GDM1 (cell line): ENCODE measurements at places on chromosomes 6 and 20.
A peak's percentile ranks its signal among the peaks of the same experiment; 100 is the strongest.

GRCh38 chr6:73180076-73180738 is 45.1 kb downstream of the KHDC1L start:
- DNase-seq = no peak

GRCh38 chr20:2054911-2055310 is 46.7 kb upstream of the STK35 start:
- no peak for DNase-seq

GRCh38 chr20:3037654-3038053 is 5.8 kb upstream of the GNRH2 start:
- DNase-seq = no peak

GRCh38 chr20:12040261-12040660 is 122.6 kb downstream of the BTBD3 start:
- DNase-seq = no peak

DNA sequence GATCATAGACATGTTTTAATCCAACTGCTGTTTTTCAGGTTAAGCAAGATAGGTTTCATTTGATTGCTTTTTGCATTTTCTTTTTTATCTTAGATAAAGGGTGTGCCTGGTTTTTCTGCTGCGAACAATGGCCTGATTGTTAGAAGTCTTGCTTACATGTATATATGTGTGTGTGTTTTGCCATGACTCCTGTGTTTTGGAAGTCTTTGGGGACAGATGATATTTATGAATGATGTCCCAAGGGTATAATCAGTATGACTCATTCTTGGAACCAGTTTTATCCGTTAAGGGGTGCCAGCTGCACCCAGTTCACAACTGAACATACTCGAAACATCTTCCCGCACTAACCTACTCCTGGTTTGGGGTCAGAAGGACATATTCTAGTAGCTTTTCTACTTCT is 230.1 kb upstream of the SUPT3H start:
- no peak for DNase-seq

DNA sequence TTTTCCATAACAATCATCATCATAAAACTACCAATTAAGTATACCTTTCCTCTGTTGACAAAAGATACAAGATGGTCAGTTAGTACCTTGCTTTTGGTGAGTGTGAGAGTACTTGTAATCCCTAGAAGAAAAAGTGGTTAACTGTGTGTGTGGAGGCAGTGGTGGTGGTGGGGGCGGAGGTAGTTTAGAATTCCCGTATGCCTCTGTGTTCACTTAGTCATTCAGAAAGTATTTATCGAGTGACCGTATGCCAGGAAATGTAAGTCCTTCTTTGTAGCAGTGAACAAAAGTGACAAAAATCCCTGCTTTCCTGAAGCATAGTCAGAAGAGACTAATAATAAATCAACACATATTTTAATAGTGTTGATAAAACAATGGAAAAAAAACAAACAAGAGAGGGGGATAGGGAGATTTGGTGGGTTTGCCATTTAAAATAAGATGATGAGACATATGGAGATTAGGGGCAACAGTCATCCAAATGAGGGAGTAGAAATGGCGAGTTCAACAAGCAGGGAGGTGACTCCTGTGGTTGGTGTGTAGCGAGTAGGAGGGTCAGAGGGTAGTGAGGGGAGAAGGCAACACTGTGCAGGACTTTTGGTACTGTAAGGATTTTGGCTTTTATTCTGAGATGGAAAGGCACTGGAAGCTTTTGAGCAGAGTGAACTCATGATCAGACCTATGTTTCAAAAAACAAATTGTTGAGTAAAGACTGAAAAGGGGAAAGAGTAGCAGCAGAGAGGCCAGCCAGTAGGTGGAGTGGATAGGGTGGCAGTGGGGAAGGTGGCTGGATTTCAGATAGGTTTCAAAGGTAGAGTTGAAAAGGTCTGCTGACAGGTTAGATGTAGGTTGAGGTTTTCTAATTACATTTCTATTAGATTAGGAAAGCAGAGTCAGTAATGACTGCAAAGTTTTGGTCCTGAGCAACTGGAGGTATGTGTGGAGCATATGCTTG is 40.3 kb upstream of the SIM1 start:
- no peak for DNase-seq

- DNase-seq = no peak
Measured at GRCh38 chr20:50123418-50123817, 10.5 kb upstream of the UBE2V1 start.

GRCh38 chr6:36484736-36485135 is 41.9 kb downstream of the KCTD20 start:
- no peak for DNase-seq

DNA sequence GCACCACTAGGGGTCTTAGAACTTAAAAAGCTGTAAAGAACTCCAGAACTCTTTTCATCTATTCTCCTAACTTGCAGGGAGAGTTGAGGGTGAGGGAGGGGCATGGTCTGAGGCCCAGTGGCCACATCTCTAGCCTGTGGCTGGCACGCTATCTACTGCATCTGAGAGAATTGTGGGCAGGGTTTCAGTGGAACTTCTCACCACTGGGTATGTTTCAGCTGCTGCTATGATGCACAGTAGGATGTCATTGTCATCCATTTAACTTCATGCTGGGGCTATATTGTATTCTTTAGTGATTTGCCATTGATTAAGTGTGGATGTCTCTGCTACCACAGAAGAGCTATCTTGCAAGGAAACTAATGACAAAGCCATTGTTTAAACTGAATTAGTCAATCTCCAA is 4.5 kb downstream of the TMEM14A start:
- DNase-seq = no peak

GRCh38 chr6:63214816-63215215 is 3.5 kb downstream of the FKBP1C start:
- DNase-seq = no peak

DNA sequence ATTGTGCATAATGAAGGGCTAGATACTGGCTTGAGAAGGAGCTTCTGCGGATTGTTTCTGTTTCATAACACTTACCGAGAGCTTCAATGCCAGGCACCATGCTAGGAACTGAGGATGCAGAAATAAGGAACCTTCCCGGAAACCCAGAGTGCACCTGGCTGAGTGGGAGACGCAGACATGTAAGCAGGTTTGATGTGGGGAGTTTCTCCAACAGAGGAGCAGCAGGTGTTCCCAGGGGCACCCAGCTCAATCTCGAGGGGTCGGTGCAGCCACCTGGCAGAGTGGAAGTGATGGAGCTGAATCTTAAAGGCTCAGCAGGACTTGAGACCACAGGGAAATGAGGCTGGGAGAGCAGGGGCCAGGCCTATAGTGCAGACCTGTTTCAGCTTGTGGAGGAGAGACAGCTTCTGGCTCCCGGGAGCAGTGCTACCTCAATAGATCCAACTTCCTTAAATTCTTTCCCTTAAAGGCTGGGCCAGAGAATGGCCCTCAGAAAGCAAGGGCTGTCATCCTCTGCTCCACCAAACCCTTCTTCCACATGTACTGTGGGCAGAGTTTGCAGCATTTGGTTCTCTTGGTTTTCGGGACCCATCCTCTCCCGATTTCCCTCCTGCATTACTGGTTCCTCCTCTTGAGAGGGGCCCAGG is 27.8 kb upstream of the SRC start:
- no peak for DNase-seq

DNA sequence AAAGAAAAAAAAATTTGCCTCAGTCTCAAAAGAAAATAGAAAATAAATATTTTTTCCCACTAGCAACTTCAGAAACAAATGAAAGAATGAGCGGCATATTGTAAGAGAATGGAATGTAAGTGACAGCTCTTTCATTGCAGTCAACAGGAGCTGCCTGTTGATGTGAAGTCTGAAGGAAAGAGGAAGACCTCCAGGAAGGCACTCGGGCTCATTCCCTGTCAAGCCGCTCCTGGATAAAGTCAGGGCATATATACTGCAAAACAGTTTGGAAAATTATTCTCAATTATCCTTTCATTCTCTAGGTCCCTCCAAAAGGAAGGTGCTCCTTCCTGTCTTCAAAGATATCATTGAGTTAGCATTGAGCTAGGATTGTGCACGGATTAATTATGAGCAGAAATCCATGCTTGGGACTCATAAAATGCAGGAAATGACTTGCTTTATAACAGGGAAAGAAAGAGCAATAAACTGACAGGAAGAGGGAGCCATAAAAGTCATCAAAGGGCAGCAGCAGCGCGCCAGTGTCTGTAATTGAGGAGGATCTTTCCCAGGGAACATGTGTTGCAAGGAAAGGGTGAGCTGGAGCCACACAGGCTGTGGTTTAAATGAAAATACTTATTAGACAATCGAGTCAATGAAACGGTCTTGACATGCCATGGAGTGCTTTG is 218.2 kb downstream of the C6orf118 start:
- no peak for DNase-seq

- no peak for DNase-seq
Measured at GRCh38 chr20:63408684-63409046, 47.5 kb upstream of the CHRNA4 start.

- no peak for DNase-seq
Measured at GRCh38 chr20:52899041-52899608, 73.0 kb upstream of the TSHZ2 start.

- no peak for DNase-seq
Measured at GRCh38 chr6:24972311-24972958, 36.7 kb upstream of the RIPOR2 start.

DNA sequence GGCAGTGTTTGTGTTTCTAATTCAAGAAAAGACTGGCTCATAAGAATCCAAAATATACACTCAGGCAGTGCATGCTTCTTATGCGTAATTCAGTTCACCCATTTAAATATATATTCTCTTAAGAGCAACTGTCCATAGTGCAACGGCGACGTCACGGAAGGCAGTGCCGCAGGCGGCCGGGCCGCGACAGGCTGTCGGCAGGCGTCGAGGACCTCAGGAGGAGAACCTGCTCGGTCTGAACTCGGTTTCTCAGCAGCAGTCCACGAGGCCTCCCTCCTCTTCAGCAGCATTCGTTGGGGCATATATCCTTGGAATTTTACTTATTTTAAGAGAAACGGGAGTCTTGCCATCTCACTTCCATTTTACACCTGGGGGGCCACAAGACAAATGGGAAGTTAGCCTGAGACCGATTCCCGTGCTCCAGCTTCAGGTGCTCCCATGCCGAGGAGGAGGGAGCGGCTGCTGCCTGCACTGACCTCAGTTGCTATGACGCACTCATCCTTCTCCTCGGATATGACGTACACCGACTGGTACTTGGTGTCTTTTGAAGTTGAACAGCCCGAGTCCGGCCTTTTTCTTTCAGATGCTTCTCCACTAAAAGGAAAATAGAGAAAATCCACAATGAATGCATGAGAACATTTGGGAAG is 8.2 kb downstream of the DLL1 start:
- DNase-seq = no peak

GRCh38 chr20:58892141-58892931 is 39.8 kb downstream of the GNAS start:
- DNase-seq = peak; percentile 68

DNA sequence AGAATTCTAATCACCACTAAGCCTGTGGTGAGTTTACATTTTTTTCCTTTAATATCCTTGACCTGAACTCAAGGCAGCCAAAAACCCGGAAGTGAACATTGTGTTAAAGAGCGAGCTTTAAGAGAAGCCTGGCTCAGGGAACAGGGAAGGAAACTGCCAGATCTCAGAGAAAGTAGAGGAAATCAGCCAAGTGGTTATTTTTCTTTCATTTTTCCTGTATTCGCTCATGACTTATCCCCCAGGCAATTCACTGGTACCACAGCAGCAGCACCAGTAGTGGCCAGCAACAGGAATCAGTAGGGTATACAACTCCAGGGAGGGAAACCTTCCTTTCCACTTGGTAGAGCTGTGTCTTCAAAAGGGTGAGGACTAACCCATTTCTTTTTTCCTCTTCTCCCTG is 89.6 kb upstream of the HMGCLL1 start:
- no peak for DNase-seq

DNA sequence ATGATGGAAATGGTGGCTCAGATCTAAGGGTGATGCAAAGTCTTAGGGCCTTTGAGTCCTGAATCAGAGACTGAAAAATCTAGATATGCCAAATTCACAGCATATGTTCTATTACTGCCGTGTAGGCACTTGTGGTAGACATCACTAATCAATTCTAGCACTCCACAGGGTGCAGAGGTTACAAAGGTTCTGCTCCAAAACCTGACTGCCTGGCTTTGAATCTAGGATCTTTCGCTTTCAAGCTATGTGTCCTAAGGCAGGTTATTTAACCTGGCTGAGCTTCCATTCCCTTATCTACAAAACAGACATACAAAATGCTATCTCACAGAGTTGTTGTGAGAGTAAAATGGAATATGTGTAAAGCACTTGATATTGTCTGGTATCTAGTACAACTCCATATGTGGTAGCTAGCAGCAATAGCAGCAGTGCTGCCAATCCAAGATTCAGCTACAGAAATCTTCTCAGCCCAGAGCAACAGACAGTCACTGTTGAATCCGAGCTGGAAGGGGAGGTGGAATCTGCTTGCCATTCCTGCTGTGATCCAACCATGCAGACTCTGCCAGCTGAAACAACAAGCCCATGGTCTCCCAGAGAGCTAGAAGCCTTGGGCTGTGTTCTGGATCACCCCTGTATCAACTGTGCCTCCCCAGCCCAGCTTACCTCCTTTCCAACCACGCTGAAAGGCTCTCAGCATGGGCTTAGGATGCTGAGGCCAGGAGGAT is 206.9 kb downstream of the TFAP2C start:
- DNase-seq = no peak

DNA sequence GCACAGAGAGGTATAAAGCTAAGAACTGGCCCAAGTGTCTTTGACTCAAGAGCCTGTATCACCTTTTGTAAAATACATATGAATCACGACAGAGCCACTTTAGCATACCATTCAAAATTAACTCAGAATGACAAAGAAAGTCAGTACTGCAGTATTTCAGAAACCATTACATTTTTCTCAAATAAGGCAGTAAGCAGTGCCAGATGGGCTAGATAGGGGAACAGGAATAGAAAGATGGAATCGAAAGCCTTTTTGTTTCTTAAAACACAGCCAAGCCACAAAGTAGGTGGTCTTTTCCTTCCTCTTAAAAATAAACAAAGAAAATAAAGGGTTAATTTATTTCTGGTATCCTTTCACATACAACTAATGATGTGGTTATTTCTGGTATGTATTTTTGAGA is 10.3 kb downstream of the CLDN20 start:
- DNase-seq = no peak

- DNase-seq = no peak
Measured at GRCh38 chr6:29797135-29797534, 30.5 kb upstream of the HLA-G start.

DNA sequence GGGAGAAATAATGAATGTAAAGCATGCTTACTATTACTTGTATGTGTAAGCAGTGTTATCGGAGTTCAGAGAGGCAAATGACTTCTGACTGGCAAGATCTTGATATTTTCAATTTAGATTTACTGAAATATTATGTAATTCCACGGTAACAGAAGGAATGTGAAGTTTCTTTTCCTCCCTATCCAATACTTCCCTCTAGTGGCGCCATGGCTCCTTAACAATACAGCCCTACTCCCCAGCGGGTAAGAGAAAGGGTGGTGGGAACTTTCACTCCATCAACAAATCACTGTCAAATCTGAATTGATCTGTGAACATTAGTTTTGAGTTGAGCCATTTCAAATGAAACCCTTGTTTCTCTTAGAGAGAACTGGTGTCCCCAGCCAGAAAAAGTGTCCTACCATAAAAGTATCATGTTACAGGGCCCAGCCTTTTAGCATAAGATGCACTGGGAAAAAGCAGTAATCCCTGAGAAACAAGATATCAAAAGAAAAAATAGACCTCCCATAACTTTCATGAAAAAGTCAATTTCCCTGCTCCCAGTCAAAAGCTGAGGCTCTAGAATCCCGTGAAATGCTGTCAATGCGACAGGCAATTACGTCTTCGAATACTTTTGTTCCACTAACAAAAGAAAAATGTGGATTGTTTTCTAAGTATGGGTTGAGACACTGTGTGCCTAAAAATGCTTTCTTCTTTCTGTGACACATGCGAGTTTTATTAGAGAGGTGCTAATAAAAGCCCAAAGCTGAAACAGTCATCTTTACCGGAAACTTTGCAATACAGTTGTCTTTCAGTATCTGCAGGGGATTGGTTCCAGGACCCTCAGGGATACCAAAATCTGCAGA is 12.9 kb downstream of the COX7A2 start:
- DNase-seq = no peak
